Stimulated activated CD4-positive, alpha-beta T cell treated with anti-CD3 and anti-CD28 coated beads, Interleukin-1b, Interleukin-23, amount 100 ng/mL, for 1 hour (primary cell): ENCODE measurements at places on chromosomes 3 and 15.

GRCh38 chr15:81091889-81092558 is 42.0 kb upstream of the CFAP161 start:
- no peak for DNase-seq

DNA sequence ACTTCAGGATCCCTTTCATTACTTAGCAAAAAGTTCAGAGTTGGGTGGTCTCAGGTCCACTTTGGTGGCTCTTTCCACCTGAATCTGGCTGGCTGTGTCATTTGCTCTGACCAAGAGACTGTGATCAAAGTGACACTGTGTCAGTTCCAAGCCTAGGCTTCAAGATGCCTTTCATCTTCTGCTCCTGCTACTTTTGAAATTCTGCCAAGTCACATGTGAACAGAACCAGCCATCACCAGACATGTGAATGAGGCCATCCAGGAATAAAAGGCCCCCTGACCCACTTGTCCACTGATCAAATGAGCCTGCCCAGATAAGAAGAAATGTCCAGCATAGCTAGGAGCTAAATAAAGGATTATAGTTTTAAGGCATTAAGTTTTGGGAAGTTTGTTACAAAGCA is 132.2 kb downstream of the OSBPL10 start:
- no peak for DNase-seq

GRCh38 chr3:52835766-52836470 is 1.1 kb upstream of the MUSTN1 start:
- no peak for DNase-seq

- no peak for DNase-seq
Observed at GRCh38 chr3:107757140-107757539, 234.4 kb downstream of the BBX start.

GRCh38 chr3:136835089-136835812 is 16.3 kb downstream of the SLC35G2 start:
- DNase-seq, result no peak

DNA sequence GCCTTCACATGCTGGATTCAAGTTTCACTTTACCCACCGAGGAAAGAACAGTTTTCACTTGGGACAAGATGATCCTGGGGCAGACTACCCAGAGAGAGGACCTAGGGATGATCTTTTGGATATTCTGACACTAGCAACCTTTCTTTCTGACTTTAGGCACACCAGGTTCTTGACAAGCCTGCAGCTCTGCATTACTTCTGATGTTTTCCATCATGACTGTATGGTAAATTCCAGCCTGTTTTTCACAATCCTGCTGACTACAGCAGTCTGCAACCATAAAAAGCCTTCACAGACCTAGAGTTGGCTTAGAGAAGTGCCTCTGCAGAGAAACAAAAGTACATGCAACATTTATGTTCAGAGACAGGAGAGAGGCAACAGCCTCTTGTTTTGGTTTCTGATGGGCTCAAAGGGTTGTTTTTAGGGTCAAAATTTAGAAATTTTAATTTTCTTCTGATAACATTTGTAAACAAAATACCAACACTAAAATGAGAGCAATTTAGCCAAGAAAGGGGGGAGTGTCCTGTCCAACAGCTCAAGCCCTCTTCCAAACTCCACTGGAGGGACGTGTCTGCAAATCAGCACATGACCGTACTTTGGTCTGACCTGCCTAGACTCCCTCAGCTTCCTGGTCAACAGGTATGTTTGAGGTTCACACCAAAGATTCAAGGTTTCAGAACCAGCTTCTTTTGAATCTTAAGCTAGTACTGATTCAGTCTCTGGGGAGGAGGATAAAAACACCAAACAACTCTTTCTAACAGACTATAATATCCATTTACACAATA is 799 bp downstream of the ABI3BP start:
- DNase-seq, result no peak

GRCh38 chr3:141000686-141001085 is 50.5 kb upstream of the SPSB4 start:
- DNase-seq, result no peak
